ENCODE measurements at places on chromosomes 5 and 9.

- no peak for DNase-seq
Observed at GRCh38 chr5:23507278-23507685, at the start of gene PRDM9. Gene PRDM9 (plus strand): TSS chr5:23507609. CDS start chr5:23509034, 1,425 bp downstream.

DNA sequence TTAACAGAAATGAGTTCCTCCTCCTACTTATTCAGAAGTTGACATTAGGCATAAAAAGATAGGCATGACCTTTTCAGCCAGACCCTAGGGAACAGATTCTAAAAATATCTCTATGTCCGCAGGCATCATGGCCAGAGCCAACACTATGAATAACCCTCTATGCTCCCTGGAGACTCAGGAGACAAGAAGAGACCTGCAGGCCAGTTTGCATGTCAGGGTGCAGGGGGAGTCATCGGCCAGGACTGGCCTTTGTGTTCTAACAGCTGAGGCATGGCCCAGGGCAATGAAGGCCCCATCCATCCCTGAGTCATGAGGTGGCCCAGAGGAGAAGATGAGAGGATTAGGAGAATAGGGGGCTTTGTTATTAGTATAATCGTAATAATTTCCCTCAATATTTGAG lies 93.8 kb downstream of the TMEM215 start:
- DNase-seq: no peak

GRCh38 chr5:120516805-120517204 lies 52.7 kb downstream of the PRR16 start:
- no peak for DNase-seq

DNA sequence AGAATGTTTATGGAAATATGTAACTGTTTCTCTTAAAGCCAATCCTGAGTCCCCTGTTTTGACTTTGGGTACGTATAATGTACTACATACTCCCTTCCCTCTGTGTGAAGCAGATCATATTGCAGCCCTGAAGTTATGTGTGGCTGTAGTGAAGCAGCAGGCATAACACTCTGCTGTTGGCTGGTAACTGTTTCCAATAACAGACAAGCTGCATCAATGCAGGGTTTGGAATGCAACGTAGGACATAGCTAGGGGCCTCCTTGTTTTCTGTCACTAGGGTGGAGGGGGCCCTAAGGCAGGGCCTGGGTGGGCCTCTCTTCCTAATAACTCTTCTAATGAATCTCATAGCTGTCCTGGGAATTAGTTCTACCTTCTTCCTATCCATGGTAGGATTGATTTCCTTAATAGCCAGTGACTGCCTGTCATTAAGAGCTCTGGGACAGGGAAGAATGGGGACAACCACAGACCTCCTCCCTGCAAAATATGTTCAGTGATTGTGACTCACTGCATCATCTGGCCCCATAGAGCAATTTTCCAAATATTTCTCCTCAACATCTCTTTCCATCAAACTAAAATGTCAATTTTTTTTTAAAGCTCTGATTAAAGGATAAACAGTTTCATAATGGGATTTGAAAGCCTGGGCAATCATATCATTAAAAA lies 129.6 kb upstream of the HMHB1 start:
- DNase-seq: no peak

DNA sequence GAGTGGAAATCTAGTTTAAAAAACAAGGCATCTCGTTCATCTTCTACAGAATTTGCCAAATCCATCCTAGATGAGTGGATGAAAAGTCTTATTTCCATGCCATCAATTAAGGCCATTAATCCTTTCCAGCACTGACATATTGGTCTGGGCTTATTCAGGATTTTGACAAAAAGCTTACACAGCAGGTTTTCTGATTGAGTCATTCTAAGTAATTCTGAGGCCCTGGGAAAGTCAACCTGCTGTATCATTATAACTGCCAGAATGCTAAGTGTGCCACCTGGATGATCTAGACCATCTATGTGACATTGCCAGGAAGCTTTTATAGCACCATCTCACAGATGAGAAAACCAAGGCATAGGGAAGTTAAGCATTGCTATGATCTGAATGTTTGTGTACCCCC lies 132.1 kb upstream of the MAP3K1 start:
- DNase-seq: no peak

DNA sequence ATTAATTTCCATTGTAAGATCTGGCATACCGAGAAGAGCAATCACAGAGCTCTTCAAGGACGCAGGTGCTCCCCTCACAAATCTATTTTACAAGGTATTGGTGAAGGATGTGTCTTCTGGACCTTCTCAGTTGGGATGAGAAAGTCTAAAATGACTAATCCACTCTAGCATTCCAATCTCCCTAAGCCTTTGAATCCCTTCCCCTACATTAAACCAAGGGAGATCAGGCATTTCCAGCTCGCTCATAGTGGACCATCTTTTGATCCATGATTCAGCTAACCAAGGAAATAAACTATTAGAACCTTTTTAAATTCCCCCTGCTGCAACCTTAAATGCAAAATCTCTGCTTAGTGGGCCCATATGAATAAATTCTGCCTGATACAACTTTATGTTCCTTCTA lies 95.9 kb upstream of the FBN2 start:
- DNase-seq: no peak

DNA sequence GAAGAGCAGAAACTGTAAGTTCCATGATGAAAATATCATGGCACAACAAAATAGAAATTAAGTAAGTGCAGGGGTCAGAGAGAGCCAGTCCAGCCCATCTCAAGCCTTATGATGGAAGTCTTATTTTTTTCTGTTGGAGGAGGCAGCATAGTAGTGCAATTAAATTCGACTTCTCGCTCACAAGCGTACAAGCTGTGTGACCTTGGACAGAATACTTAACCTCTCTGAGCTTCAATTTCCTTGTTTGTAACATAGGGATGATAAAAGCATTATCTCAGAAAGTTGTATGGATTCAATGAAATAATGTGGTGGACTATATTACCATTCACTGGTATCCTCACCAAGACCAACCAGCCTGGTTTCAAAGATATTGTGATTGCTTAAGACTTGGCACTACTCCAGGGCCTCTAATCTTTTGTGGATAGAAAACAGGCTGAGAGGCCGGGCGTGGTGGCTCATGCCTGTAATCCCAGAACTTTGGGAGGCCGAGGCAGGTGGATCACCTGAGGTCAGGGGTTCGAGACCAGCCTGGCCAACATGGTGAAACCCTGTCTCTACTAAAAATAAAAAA lies 26.8 kb upstream of the MVB12B start:
- no peak for DNase-seq

- DNase-seq: no peak
Observed at GRCh38 chr9:135883410-135884089, 23.8 kb downstream of the CAMSAP1 start.

- no peak for DNase-seq
Observed at GRCh38 chr9:136494012-136494411, 11.2 kb upstream of the SEC16A start.

- DNase-seq: no peak
Observed at GRCh38 chr5:68272289-68272688, 56.7 kb downstream of the PIK3R1 start.

GRCh38 chr5:160384681-160385080 lies 14.3 kb upstream of the C1QTNF2 start:
- no peak for DNase-seq

DNA sequence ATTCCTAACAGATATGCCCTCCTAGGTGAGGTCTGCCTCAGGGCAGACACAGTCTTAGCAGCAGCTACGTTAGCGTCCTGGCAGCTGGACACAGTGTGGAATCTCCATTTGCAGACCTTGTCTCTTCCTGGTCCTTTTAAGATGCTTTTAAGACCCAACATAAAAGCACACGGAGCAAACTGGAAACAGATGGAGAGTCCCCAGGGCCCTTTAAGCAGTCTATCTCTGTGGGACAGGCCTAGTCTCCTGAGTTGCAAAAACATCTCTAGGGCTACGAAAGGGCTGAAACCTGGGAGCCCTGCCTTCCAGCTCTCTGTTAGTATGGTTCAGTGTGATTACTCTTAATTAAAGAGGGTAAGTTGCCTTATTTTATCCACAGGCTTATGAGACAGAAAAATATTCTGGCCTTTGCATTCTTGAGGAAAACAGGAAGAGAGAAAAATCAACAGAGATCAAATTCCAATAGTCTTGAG lies 66.0 kb upstream of the GNA14 start:
- DNase-seq: no peak

GRCh38 chr9:132166599-132166998 lies 4.7 kb downstream of the NTNG2 start:
- DNase-seq: no peak

DNA sequence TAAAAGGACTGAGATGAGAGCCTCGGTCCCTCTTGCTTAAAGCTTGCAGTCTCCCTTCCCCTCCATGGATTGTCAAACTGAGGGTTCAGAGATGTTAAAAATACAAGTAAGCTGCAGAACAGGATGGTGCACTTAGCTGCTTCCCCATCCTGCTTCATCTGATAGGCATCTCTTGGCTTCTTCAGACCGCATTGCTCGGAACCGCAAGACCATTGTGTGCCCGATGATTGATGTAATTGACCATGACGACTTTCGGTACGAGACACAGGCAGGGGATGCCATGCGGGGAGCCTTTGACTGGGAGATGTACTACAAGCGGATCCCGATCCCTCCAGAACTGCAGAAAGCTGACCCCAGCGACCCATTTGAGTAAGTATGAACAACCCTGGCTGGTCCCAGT lies 65.5 kb upstream of the SAP30L start:
- DNase-seq: no peak

DNA sequence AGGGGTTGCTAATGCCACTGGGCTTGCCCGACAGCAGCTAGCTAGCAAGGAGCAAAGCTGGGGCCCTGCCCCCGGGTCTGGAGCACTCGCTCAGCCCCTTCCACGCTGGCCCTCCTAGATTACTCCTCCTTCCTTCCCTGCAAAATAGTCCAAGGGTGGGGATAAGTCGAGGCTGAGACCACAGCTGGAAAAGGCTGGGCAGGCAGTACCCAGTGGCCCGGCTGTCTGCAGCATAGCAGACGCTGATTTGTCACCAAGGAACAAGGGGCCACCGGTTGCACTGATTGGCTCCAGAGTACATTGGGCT lies 73.9 kb downstream of the ADAMTS2 start:
- no peak for DNase-seq

DNA sequence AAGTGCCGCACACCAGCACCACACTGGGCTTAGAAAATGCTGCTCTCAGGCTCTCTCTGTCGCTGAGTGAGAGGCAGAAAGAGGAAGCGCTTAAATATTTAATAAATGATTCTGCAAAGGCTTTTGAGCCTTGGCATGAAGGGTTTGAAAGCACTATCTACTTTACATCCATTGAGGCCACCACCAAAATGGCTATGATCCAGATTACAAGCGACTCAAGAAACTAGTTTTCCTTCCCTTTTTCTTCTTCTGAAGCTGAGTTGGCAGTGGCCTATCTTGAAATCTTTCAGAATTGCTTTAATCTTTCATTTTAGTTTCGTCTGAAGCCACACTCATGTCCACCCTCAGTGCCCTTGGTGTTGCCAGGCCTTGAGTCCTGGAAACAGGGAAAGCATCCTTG lies 59.5 kb downstream of the EBF1 start:
- DNase-seq: no peak

DNA sequence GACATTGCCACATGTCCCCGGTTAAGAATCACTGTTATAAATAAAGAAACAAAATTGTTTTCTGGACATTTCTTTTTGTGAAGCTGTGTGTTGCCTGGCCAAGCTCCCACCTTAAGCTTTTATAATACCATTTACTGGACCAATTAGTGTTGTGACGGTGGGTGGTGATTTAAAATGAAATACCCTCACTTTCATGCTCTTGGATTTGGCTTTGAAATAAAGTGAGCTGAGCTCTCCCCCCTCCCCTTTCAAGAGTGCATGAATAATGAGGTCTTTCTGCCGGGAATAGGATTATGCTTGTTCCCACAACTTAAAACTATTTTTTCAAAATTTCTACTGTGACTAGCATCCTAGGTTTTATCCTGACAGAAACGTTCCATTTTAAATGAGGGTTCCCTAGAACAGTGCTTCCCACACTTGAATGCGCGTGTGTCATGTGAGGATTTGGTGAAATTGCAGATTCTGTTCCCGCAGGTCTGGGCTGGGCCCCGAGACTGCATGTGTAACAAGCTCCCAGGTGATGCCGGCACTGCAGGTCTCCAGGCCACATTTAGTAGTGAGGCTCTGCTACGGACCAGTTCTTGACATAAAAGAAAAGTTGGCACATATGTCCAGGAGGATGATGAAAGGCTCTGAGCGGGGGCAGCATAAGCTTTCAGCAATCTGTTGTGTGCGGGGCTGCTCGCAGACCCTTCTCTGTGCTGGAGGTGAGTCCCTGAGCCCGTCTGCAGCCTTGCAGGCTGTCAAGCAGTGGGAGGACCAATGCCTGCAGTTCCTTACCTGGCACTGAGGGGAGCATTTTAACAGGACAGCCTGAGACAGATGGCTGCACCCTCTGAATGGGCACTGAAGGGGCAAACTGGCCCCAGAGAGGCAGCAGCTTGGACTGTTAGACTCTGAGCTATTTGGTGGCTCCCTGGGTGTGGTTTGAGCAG lies 24.4 kb downstream of the IQGAP2 start:
- no peak for DNase-seq

DNA sequence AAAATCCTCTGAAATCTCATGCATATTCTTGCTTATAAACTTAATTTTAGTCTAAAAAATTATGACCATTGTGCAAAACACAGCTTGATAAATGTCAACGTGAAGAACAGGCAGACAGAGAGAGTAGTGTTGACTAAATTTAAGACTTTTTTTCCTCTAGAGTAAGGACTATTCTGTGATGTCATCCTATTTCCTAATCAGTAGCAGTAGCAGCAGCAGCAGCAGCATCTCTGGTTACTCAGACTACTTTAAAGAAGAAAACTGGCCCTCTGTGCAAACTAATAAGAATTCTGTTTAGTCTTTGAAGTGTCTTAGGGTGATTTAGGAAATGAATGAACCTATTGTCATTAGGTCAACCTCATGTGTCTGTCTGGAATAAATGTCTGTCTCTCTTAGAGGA lies 403.0 kb downstream of the HINT1 start:
- DNase-seq: no peak

DNA sequence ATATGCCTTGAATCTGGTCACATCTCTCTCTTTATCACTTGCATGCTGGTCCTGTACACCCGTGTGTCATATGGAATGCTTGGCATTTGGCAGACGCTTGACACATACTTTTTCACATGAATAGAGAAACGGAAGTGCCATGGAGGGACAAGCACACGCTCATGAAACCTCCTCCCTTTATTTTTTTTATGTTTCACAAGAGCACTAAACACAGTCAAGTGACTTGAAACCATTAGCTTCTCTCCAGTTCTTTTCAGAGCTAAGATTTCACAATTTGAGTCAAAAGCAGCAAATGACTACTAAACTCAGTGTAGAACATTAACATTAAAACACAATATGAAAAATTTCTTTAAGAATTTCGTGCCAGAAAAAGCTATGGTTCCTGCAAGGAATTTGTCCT lies 151.1 kb downstream of the DOCK2 start:
- no peak for DNase-seq

- DNase-seq: no peak
Observed at GRCh38 chr5:44914221-44914620, 105.5 kb downstream of the MRPS30 start.

GRCh38 chr9:89768650-89769071 lies 163.8 kb downstream of the GADD45G start:
- DNase-seq: no peak

- DNase-seq: no peak
Observed at GRCh38 chr9:36288070-36288469, 29.8 kb upstream of the GNE start.
